ELF-1 (cell line): ENCODE measurements at places on chromosomes 5 and 9.

DNA sequence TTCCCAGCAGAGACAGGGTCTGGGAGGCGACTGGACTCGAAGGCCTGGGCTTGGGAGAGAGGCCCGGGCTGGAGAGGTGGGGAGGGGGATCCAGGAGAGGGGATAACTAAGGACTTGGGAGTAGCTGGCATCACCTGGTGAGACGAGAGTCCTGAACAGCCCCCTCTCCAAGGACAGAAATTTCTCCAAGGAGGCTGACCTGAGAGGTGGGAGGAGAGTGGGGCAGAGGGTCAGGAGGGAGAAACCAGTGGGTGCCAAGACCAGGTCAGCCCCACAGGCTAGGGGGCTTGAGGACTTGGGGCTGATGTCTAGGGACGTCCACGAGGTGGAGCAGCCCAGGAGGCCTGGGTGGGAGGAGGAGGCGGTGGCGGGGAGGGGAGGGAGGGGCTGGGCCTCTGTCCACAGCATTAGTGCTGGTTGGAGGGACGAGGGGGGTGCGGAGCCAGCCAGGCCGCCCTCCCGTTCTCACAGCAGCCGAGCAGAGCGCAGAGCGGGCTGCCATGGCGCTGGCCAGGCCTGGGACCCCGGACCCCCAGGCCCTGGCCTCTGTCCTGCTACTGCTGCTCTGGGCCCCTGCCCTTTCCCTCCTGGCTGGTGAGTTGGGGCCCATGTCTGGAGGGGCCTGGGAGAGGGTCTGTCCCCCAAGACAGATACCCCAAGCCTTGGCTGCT lies at the start of gene CRB2:
Gene CRB2 (plus strand): TSS at position 437 of the 671 bp plus-strand sequence. CDS start 64 bp downstream, at position 501.
- DNase-seq = peak; percentile 81

DNA sequence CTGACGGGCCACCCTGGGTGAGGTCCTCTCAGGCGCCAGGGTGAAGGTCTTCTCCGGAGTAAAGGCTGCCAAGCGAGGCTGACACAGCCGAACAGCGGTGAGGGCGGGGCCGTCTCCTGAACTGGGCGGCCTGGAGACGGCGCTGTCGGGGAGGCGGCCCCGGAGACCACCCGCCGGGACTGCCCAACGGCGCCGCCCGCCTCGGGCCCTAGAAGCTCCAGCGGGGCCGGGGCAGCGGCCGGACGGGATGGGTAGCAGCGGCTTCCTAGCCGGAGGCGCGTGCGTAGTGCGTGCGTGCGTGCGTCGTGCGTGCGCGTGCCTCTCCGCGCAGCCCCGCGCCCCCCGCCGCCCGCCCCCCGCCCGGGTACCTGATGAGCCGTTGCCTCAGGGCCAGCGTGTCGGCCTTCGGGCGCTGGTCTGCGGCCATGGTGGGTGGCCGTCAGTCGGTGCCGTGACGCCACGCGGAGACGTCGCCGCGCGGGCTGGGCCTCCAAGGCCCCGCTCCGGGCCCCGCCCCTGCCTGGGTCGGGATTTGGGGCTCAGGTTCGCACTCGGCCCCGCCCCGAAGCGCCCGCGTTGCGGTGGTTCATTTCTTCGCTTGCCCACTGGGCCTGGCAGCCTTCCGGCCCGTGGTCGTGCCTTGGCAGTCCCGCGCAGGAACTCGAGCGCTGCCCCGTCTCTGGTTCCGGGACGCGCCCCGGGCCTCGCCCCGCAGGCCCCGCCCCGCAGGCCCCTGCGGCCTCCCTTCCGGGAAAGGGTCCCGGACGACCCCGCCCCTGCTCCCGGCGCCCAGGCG lies at the start of gene PHYKPL:
Gene PHYKPL (minus strand): TSS at position 679 of the 796 bp plus-strand sequence. CDS start 252 bp downstream, at position 427.
- peak; percentile 74 for DNase-seq

GRCh38 chr5:7586480-7586879 lies 190.5 kb downstream of the ADCY2 start:
- no peak for DNase-seq

DNA sequence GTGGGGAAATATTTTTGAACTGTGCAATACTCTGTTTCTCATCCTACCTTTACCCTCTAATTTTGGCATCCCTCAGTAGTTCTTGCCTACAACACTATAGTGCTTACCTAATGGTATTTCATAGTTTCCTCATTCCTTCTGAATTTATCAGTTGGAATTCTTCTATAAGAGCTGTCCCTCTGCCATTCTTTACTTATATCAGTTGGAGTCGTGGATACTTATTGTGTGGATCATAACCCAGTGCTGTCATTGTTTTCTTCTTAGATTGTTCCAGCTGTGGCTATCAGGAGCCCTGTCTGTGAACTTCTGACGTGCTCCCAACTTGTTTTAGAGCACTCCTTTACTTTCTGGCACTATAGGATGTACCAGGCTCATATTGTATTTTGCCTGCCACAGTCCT lies 146.1 kb upstream of the OTULINL start:
- no peak for DNase-seq

GRCh38 chr5:6712142-6712576 lies 1.1 kb upstream of the TENT4A start:
- peak; percentile 63 for DNase-seq

- DNase-seq = no peak
Observed at GRCh38 chr5:168608386-168608785, 29.2 kb upstream of the PANK3 start.

DNA sequence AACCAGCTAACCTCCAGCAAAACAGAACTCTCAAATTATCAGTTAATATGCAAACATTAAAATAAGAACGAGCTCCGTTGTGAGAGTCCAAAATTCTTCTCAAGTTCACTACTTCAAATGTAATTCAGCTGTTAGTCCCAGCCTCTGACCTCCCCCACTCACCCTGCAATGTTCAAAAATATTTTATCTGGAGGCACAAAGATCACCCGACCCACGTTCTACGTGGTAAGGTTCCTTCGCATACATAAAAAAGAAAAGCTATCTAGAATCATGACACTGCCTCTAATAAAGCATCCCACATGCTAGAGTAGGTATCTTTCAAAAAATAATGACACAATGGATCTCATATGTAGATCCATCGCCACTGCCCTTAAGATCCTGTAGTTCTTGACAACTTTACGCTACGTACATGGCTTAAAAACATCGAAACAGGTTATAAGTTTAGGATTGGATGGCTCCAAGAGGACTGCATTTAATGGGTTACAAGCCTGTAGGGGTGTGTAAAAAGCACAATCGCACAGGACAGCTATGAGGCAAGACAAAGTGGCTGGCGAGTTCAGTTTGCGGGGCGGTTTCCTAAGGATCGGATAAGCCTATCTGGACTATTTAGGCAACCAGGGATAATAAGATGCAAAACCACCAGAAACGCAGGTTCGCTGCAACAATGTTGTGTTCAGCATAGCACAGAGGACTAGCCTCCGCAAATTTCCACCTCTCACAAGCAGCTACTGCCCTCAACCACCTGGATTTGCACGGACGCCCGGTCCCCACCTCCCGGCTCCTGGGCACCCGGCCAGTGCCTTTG lies 969 bp downstream of the CLK4 start:
- DNase-seq = no peak
